Glutamatergic neuron (in vitro differentiated cells): ENCODE measurements at places on chromosomes 11 and 22. TPM values are rescaled to one million over a fixed set of nuclear protein-coding genes. Genes with fewer than 3 reads are reported as not detected.

The YAP1 gene
- total RNA-seq: 1.3 TPM

DNA sequence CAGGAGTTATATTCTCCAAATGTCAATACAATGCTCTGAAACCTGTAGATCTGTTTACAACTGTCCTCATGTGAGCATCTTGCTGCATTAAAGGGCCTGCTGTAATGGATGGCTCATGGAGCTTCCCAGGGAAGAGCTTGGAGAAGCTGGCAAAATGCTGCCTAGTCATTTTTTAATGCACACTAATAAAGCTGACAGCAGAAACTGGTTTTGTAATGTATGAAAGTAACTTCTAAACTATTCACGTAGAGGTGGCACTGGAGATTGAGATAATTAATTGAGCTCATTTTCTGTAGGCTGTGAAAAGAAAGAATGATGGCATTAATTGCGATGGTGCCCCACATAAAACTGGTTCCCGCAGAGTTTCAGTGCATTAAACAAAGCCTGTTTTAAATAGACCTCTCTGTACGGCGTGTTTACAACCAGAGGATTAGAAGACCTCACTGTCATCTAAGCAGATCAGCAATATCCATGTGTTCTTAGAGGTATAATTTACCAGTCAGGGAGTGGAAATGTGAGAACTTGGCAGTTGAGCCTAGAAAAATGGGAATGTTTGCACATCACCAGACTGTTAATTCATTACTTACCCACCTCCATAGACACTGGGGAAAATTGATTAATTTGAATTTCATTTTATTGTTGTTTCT lies 16.0 kb downstream of the POLA2 start:
- H3K36me3 ChIP-seq: no peaks in the 10 kb centered on the region
- no peak for DNase-seq
- H3K27ac ChIP-seq: no peak overlapping the region

DNA sequence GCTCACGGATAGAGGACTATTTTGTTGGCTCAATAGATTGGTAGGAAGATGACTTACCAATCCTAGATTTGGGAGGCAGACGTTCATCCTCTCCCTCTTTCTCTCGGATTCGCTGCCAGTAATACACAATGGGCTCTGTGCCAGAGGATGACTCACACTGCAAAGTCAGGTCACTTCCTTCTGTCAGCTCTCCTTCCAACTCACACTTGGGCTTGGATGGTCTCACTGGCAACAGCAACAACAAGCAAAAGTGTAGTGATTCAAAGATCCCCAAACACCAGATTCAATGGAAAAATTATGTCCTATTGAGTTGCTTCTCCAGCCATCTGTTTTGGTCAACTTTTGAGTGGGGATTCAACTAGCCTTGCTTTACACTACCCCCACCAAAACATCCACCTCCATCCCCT lies 21.7 kb upstream of the HSPA8 start:
- peaks cover 6% of the 10 kb centered on the region for H3K4me1 ChIP-seq
- no peak for DNase-seq
- peaks cover 4% of the 10 kb centered on the region for H3K27me3 ChIP-seq
- no peak overlapping the region for H3K4me3 ChIP-seq
- no peak overlapping the region for H3K27ac ChIP-seq
- peaks cover 7% of the 10 kb centered on the region for H3K36me3 ChIP-seq

GRCh38 chr11:104965735-104966134 lies 2.6 kb downstream of the CASP4 start:
- no peaks in the 10 kb centered on the region for H3K36me3 ChIP-seq
- H3K27me3 ChIP-seq: no peaks in the 10 kb centered on the region
- H3K4me3 ChIP-seq: no peak overlapping the region
- H3K4me1 ChIP-seq: no peaks in the 10 kb centered on the region

The RPL3 gene
- 1,061 TPM for total RNA-seq

- no peak overlapping the region for H3K4me3 ChIP-seq
- no peak for DNase-seq
- no peaks in the 10 kb centered on the region for H3K36me3 ChIP-seq
- H3K4me1 ChIP-seq: peaks cover 2% of the 10 kb centered on the region
- no peak overlapping the region for H3K27ac ChIP-seq
These were observed 681.9 kb upstream of the CCDC179 start for GRCh38 chr11:23542189-23542588.

DNA sequence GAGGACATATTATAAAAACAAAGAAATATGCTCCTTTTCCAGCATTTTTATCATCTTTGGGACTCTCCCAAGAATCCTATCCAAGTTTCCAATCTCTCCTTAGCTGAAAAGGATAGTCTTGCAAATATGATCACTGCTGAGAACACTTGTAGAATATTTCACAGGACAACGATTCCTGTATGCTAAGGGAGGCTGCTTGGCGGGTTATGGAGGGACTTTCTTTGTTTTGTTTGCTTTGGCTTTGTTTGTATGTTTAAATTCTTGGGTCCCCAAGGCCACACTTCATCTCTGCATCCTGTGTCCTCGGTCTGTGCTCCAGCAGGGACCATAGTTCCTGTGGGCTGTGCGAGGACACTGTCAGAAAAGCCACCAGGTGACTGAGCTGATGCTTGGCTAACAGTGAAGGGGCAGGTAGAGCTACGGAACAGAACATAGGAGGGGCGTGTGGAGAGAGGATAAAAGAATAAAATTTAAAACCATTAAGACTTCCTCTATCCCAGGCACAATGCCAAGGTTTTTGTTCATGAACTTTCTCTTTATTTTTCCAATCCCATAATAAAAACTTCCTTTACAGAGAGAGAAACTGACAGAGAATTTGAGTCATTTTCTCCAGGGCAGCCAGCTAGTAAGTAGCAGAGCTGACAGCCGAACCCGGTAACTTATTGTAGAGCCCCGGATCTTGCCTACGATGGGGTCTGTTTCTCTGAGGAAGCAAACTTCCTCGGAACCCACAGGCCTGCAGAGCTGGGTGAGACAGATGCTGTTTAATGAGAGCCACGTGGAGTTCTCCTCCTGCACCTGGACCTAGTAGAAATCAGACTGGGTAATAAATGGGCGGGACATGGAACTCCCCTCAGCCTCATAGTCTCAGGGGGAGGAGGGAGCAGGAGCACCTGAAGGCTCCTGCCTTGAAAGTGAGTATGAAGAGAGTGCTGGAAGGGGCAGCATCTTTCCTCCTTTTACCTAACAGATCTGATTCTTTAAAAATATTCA lies at the start of gene IZUMO1R:
TSS of gene IZUMO1R (plus strand) at position 615 of the 993 bp plus-strand sequence. CDS start 1,057 bp downstream, outside the sequence.
- no peaks in the 10 kb centered on the region for H3K36me3 ChIP-seq
- peaks cover 7% of the 10 kb centered on the region for H3K27me3 ChIP-seq
- H3K4me3 ChIP-seq: no peak within 1 kb of the TSS
- H3K27ac ChIP-seq: peak within 1 kb of the TSS; percentile 92
- no peak for DNase-seq
- H3K4me1 ChIP-seq: peaks cover 26% of the 10 kb centered on the region

The SRPRA gene
- total RNA-seq: 58.0 TPM

- no peak overlapping the region for H3K4me3 ChIP-seq
- H3K4me1 ChIP-seq: peaks cover 7% of the 10 kb centered on the region
- no peak overlapping the region for H3K27ac ChIP-seq
- H3K27me3 ChIP-seq: peaks cover 1% of the 10 kb centered on the region
- DNase-seq: peak; percentile 6
These were observed 71.0 kb upstream of the KCNQ1OT1 start for GRCh38 chr11:2770761-2771301.

The CHRNA10 gene
- 0.91 TPM for total RNA-seq

DNA sequence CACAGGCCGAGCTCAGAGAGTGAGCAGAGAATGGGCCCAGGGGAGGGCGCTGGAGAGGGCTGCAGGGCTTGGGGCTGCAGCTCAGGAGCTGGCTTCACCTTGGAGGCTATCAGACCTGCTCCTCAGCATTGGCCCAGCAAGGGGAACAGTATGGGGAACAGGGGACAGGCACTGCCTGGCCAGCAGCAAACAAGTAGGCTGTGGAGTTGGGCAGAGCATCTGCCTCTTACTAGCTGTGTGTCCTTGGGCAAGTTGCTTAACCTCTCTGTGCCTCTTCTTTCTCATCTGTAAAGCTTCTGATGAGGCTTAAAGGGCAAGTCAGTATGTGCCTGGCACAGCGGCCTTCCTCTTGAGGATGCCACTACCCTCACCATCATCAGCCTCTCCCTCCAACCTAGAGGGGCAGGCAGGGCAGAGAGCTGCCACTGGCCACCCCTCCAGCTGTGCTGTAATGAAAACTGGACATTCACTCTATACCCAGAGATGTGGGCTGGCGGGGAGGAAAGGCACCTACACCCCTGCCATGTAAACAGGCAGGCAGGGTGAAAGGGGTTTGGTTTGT lies 7.5 kb upstream of the CDKN1C start:
- H3K36me3 ChIP-seq: no peaks in the 10 kb centered on the region
- no peaks in the 10 kb centered on the region for H3K4me1 ChIP-seq
- H3K27ac ChIP-seq: peak overlapping the region; percentile 66

GRCh38 chr11:17230867-17231851 lies 23.4 kb upstream of the PIK3C2A start:
- no peaks in the 10 kb centered on the region for H3K36me3 ChIP-seq
- no peaks in the 10 kb centered on the region for H3K27me3 ChIP-seq
- no peak overlapping the region for H3K4me3 ChIP-seq
- no peaks in the 10 kb centered on the region for H3K4me1 ChIP-seq
- H3K27ac ChIP-seq: no peak overlapping the region

The ESAM gene
- total RNA-seq: 0.54 TPM

- no peak overlapping the region for H3K27ac ChIP-seq
- no peaks in the 10 kb centered on the region for H3K36me3 ChIP-seq
- H3K4me3 ChIP-seq: no peak overlapping the region
- H3K27me3 ChIP-seq: peaks cover 3% of the 10 kb centered on the region
- no peak for DNase-seq
These were observed 4.6 kb downstream of the HYLS1 start for GRCh38 chr11:125892071-125892470.

GRCh38 chr22:20249797-20250354 lies 18.2 kb downstream of the RTN4R start:
- peak overlapping the region; percentile 76 for H3K27ac ChIP-seq
- no peak overlapping the region for H3K4me3 ChIP-seq
- peaks cover 11% of the 10 kb centered on the region for H3K27me3 ChIP-seq
- peaks cover 37% of the 10 kb centered on the region for H3K4me1 ChIP-seq

GRCh38 chr11:87832211-87832610 lies 343.0 kb downstream of the RAB38 start:
- no peak overlapping the region for H3K27ac ChIP-seq
- DNase-seq: no peak
- no peaks in the 10 kb centered on the region for H3K4me1 ChIP-seq
- no peaks in the 10 kb centered on the region for H3K27me3 ChIP-seq
- H3K4me3 ChIP-seq: no peak overlapping the region
